Activated naive CD8-positive, alpha-beta T cell treated with anti-CD3 and anti-CD28 coated beads for 36 hours (primary cell): ENCODE measurements at places on chromosomes 4 and X. TPM values are rescaled to one million over a fixed set of nuclear protein-coding genes. Genes with fewer than 3 reads are reported as not detected.

- no peaks in the 10 kb centered on the region for H3K36me3 ChIP-seq
- no peaks in the 10 kb centered on the region for H3K27me3 ChIP-seq
- peak overlapping the region; percentile 44 for H3K4me3 ChIP-seq
- peaks cover 13% of the 10 kb centered on the region for H3K4me1 ChIP-seq
Measured at GRCh38 chr4:36310793-36311192, 29.4 kb downstream of the DTHD1 start.

DNA sequence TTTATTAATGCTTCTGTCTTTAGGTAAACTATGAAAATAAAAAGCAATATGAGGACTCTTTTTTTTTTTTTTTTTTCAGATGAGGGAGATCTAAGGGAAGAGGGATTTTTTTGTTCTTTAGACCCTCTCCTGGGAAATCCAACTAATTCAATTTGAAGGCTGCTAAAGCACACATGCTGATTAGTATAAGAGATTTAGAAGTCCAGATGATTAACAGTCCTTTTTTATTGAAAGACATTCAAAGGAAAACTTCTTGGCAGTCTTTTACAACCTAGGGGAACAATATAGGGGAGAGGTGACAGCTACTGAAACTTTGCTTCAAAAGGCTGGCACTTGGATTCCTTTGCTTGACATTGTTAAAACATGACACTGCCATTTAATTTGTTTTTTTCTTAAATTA lies 602.5 kb downstream of the RAPGEF2 start:
- no peaks in the 10 kb centered on the region for H3K27me3 ChIP-seq
- H3K4me3 ChIP-seq, result no peak overlapping the region
- no peak for DNase-seq

- H3K4me1 ChIP-seq, result no peaks in the 10 kb centered on the region
- no peak for DNase-seq
- peaks cover 3% of the 10 kb centered on the region for H3K27me3 ChIP-seq
- H3K4me3 ChIP-seq, result no peak overlapping the region
- no peak overlapping the region for H3K27ac ChIP-seq
Measured at GRCh38 chrX:7372825-7373525, 225.0 kb upstream of the PUDP start.

GRCh38 chrX:41596596-41596995 lies 92.2 kb upstream of the GPR34 start:
- H3K27ac ChIP-seq, result no peak overlapping the region
- no peak overlapping the region for H3K4me3 ChIP-seq
- peaks cover 7% of the 10 kb centered on the region for H3K36me3 ChIP-seq
- no peak for DNase-seq
- H3K4me1 ChIP-seq, result peaks cover 8% of the 10 kb centered on the region

DNA sequence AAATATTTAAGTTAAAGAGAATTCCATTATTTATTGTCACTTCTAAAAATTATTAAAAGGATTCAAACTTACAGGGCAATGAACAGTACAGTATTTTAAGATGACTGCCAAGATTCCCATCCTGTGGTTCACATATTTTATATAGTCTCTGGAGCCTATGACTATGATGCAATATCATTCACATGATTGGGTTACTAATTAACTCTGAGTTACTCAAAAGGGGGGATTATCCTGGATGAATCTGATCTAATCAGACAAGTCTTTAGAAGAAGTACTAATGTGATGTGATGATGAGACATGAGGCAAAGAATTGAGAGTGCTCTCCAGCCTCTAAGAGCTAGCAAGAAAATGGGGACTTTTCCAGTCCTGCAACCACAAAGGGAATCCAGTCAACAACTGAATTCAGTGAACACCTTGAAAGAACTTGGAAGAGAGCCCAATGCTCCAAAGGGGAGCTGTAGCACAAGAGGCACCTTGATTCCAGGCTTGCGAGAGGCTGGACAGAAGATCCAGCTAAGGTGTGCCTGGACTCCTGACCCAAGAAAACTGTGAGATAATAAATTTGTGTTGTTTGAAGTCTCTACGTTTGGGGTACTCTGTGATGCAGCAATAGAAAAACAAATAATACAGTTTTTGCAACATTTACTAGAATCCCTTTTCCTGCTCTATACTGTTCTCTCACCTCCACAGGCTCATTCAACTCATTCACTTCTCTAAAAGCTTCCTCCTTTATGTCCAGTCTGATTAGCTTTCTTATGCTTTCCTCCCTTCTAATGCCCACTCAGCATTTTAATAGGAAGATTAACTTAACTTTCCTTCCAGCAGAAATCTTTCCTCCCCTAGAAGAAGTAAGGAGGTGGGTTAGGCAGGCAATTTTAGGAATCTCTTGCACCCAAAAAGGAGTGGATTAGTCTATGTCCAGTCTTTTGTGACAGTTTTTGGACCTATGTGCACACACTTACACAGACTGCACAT lies 133.8 kb upstream of the LCORL start:
- H3K4me3 ChIP-seq, result no peak overlapping the region
- DNase-seq, result no peak
- no peaks in the 10 kb centered on the region for H3K36me3 ChIP-seq
- no peaks in the 10 kb centered on the region for H3K4me1 ChIP-seq
- H3K27me3 ChIP-seq, result peaks cover 4% of the 10 kb centered on the region

- no peak overlapping the region for H3K4me3 ChIP-seq
- H3K27ac ChIP-seq, result no peak overlapping the region
- H3K4me1 ChIP-seq, result no peaks in the 10 kb centered on the region
- no peaks in the 10 kb centered on the region for H3K27me3 ChIP-seq
- DNase-seq, result no peak
Measured at GRCh38 chr4:141788169-141788915, 152.0 kb downstream of the IL15 start.

GRCh38 chr4:10893395-10893794 lies 208.8 kb upstream of the CLNK start:
- H3K27me3 ChIP-seq, result peaks cover 14% of the 10 kb centered on the region
- H3K27ac ChIP-seq, result no peak overlapping the region
- no peaks in the 10 kb centered on the region for H3K36me3 ChIP-seq
- peaks cover 5% of the 10 kb centered on the region for H3K4me1 ChIP-seq
- H3K4me3 ChIP-seq, result no peak overlapping the region

DNA sequence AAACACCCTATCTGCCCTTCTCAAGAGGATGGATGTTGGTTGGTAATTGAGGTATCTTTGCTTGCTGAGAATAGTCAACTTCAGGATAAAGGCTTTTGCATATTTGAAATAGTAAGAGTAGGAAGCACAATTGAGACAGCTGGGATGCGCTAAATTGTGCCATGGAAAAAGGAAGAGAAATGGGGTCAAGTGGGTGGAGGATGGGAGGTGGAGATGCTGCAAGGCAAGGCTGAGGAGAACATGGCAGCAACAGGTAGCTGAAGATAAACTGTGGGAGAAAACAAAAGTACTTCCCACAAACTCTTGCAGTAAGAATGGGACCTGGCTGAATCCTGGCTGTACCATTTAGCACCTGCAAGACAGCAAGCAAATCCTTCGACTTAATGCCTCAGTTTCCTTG lies 13.9 kb upstream of the CDS1 start:
- no peak overlapping the region for H3K27ac ChIP-seq
- DNase-seq, result no peak
- H3K27me3 ChIP-seq, result peaks cover 35% of the 10 kb centered on the region
- H3K4me1 ChIP-seq, result peaks cover 5% of the 10 kb centered on the region

- H3K27ac ChIP-seq, result no peak overlapping the region
- H3K27me3 ChIP-seq, result peaks cover 66% of the 10 kb centered on the region
- no peaks in the 10 kb centered on the region for H3K36me3 ChIP-seq
- no peak overlapping the region for H3K4me3 ChIP-seq
- H3K4me1 ChIP-seq, result no peaks in the 10 kb centered on the region
- peak; percentile 38 for DNase-seq
Measured at GRCh38 chr4:825063-825970, 612 bp downstream of the CPLX1 start.

- no peak overlapping the region for H3K4me3 ChIP-seq
- H3K27me3 ChIP-seq, result no peaks in the 10 kb centered on the region
- DNase-seq, result no peak
- no peak overlapping the region for H3K27ac ChIP-seq
Measured at GRCh38 chrX:115665122-115665521, 104.1 kb downstream of the PLS3 start.

- H3K27ac ChIP-seq, result no peak overlapping the region
- no peak for DNase-seq
- H3K4me1 ChIP-seq, result no peaks in the 10 kb centered on the region
- H3K4me3 ChIP-seq, result no peak overlapping the region
- H3K27me3 ChIP-seq, result no peaks in the 10 kb centered on the region
Measured at GRCh38 chr4:141028024-141028529, 105.2 kb downstream of the RNF150 start.

DNA sequence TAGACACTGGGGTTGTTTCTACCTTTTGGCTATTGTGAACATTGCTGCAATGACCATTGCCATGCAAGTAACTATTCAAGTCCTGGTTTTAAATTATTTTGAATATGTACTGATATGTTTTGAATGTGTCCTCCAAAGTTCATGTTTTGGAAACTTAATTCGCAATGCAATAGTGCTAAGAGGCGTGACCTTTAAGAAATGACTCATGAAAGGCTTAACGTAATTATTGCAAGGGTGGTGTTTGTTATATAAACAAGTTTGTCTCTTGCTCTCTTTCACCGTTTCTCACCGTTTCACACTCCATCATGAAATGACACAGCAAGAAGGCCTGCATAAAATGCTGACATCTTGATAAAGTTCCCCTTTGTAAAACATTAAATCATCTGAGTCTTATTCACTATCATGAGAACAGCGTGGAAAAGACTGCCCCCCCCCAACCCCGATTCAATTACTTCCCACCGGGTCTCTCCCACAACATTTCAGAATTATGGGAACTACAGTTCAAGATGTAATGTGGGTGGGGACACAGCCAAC lies 506.9 kb upstream of the FAM47C start:
- H3K4me3 ChIP-seq, result no peak overlapping the region
- H3K27ac ChIP-seq, result no peak overlapping the region
- no peaks in the 10 kb centered on the region for H3K4me1 ChIP-seq
- no peaks in the 10 kb centered on the region for H3K36me3 ChIP-seq

GRCh38 chr4:105509291-105509690 lies 35.4 kb upstream of the PPA2 start:
- H3K4me3 ChIP-seq, result no peak overlapping the region
- no peak overlapping the region for H3K27ac ChIP-seq
- no peaks in the 10 kb centered on the region for H3K27me3 ChIP-seq

DNA sequence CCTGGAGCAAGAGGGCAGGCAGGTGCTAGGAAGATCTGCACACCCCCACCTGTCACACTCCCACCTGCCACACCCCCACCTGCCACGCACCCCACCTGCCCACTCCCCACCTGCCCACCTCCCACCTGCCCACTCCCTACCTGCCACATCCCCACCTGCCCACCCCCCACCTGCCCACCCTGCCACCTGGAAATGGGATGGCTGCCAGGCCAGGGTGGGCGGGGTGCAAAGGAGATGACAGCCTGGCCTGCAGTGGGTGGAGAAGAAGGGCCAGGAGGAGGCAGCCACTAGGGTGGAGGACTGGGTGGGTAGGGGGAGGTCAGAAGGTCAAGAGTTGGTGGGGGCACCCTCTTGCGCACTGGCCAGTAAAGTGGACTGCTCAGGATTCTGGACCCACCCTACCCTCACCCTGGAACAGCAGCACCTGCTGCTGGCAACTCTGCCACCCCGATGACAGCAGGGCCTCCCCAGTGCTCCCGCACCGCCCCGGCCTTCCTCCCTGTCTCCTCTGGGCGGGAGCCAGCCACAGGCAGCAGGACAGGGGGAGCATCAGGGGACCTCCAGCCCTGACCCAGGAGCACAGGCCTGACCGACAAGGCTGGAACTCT lies 66.8 kb upstream of the NKX1-1 start:
- H3K27ac ChIP-seq, result no peak overlapping the region
- peaks cover 6% of the 10 kb centered on the region for H3K27me3 ChIP-seq
- H3K4me1 ChIP-seq, result no peaks in the 10 kb centered on the region
- H3K4me3 ChIP-seq, result no peak overlapping the region
- no peak for DNase-seq
- H3K36me3 ChIP-seq, result no peaks in the 10 kb centered on the region

DNA sequence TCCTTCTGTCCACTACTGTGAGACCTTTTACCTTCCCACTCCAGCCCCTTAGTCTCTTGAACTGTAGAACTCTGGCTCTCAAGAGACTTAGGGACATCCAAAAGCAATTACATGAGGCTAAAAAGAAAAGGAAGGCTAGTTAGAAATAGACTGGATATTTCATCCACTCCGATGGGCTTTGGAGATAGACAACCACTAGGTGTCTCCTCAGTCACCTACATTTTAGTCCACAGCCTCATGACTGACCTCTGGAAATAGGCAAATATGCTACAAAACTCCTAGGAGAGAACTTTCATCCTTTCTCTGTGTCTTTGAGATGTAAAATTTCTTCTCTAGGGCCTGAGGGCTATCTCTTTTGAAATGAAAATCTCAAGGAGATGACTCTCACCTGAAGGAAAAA lies 45.1 kb upstream of the LAMP2 start:
- DNase-seq, result no peak
- no peaks in the 10 kb centered on the region for H3K36me3 ChIP-seq
- no peak overlapping the region for H3K4me3 ChIP-seq
- H3K27ac ChIP-seq, result no peak overlapping the region
- H3K27me3 ChIP-seq, result no peaks in the 10 kb centered on the region
- H3K4me1 ChIP-seq, result no peaks in the 10 kb centered on the region

DNA sequence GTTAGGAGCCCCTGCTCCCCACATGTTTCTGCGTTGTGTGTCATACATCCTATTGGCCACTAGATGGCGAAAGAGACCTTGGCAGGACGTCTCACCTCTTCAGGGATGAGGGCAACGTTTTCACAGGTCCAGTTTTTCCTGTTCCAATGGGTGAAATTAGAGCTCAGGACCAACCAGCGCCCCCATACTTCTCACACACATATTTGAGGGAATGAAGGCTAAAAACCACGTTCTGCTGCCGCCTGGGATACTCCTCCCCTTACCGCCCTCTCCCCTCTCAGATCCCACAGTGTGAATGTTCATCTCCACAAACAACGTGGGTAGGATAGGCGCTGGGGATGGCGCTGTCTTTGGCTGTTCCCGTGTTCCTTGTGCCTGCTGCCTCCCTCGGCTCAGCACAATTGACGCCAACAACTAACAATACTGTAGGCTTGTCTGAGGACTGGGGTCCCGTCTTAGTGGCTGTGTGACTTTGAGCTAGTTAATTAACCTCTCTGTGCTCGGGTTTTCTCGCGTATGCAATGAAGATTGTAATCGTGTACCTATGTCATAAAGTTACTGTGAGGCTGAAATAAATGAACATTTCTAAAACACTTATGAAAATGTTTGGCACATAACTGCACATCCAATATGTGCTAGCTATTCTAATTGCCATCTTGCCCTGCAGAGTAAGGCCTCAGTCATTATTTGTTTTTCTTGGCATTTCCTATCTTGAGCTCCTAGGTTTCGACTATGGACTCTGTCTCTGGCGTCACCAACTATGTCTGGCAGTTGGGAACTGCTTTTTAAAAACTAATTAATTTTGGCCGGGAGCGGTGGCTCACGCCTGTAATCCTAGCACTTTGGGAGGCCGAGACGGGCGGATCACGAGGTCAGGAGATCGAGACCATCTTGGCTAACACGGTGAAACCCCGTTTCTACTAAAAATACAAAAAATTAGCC lies 181.3 kb upstream of the STK26 start:
- H3K36me3 ChIP-seq, result no peaks in the 10 kb centered on the region
- no peak for DNase-seq
- no peak overlapping the region for H3K27ac ChIP-seq
- H3K4me1 ChIP-seq, result peaks cover 4% of the 10 kb centered on the region
- no peaks in the 10 kb centered on the region for H3K27me3 ChIP-seq

The XG gene
- total RNA-seq, result not detected

The MTTP gene
- total RNA-seq, result 0.34 TPM

The MAGIX gene
- total RNA-seq, result 0.47 TPM

The TMEM47 gene
- total RNA-seq, result not detected
